ENCODE measurements at places on chromosomes 2 and 18.

GRCh38 chr2:113135317-113135716, 7.9 kb downstream of the IL1RN start:
- no peak for DNase-seq

DNA sequence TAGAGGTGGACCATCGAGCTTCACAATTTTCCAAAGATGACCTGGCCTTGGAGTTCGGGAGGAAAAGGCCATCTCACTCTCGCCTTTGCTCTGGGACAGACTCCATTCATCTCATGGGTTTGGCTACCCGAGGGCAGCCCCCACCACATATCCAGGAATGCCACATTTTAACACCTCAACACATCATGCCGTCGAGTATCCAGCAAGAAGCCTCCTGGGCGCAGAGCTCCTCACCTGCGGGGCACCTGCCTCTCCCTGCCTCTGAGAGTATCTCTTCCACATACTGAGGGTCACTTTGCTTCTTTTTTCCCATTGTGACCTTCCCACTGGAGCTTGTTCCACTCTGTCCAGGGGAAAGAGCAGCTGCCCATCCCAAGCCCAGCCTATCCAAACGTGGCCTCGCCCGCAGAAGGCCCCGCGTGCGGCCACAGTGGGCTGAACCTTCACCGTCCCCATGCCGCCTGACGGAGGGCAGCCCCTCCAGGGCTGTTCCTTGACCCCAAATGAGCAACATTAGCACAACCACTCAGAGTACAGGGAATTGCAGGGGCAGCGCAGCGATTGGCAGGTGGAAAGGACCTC, 5.5 kb upstream of the LIMS2 start:
- DNase-seq, result no peak

DNA sequence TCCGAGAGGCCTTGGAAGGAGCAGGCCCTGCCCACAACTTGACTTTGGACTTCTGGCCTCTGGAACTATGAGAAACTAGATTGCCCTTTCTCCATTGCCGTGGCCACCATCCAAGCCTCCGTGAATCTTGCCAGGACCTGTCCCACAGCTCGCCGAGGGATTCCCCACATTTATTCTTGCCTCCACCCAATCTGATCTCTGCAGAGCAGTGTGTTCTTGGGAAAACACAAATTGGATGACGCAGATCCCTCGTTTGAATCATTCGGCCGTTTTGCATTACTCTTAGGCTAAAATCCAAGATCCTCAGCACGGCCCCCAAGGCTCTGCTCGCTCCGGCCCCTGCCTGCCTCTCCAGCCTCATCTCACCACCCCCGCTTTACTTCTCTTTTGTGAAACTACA, 364.2 kb downstream of the ZNF516 start:
- no peak for DNase-seq

DNA sequence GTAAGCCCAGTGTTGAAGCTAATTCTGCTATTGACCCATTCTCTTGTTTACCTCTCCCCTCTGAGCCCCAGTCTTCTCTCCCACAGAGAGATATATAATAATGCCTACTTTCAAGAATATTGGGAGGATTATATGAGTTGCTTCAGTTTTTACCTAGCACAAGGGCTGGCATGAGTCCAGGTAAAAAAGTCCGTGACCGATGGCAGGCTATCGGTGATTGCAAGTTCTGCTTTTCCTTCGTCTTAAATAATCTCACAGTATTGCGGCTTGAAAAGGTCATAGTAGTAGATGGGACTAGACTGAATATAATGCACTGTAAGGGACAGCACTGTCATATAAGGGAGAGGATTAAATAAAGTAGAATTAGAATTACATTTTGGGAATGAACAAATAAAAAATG, 77.6 kb downstream of the KIF5C start:
- DNase-seq, result no peak

DNA sequence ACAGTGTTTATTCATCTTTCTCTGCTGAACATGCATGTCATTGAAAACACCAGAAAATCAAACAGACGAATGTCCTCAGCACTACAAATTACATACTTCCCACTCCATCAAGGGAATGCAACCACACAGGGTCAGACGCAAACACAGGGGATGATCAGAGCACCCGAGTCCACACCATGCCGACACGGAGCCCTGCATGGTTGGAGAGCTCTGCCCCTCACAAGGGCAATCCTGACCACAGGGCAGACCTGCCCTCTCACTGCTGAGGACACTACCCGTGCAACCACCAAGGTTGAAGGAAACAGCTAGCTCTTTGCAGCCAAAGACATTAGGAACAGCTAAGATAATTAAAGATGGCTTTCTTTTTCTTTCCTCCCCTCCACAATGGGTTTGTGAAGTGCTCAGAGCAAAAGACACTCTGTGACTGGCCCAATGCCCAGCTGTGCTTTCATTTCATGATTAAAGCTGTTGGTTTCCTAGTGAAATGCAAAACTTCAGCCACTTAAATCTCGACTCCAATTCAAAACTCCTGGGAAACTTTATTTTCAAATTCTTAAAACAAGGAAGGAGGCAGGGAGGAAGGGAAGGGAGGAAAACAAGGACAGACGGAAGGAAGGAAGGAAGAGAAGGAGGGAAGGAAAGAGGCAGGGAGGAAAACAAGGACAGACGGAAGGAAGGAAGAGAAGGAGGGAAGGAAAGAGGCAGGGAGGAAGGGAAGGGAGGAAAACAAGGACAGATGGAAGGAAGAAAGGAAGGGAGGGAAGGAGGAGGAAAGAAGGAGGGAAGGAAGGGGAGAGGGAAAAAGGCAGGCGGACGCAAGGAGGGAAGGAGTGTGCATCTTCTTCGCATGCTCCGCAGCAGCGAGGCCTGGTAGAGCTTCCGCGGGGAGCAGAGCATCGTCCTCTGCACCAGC, 65.8 kb downstream of the NDUFA10 start:
- DNase-seq, result no peak

DNA sequence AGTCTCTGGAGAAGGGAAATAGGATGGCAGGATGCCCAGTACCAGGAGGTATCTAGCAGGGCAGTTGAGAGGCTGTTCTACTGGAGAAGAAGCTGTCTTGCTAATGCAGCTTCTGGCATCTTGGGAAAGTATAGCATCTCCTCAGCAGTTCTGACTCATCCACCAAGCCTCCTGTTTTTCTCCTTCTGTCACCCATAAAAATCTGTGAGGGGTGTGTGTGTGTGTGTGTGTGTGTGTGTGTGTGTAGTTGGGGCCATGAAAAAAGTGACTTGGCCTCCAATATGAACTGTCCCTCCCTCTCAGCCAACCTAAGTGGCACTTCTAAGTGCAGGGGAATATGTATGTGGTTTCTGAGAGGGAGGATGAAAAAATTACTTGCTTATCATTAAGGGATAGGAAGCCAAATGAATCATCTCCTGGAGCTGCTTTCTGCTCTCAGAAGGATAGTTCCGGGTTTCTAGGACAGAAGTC, 83.9 kb downstream of the CBLN2 start:
- no peak for DNase-seq
